Activated CD8-positive, alpha-beta T cell treated with anti-CD3 and anti-CD28 coated beads, Interleukin-2, amount 10 ng/mL, durations not matched to agents 7 days and 5 days (primary cell): ENCODE measurements at places on chromosomes 16 and 17. TPM values are rescaled to one million over a fixed set of nuclear protein-coding genes. Genes with fewer than 3 reads are reported as not detected.

GRCh38 chr16:70769131-70769530 is 31.8 kb downstream of the VAC14 start:
- no peak for DNase-seq

- DNase-seq, result no peak
Measured at GRCh38 chr17:80443916-80444643, 29.1 kb downstream of the ENDOV start.

DNA sequence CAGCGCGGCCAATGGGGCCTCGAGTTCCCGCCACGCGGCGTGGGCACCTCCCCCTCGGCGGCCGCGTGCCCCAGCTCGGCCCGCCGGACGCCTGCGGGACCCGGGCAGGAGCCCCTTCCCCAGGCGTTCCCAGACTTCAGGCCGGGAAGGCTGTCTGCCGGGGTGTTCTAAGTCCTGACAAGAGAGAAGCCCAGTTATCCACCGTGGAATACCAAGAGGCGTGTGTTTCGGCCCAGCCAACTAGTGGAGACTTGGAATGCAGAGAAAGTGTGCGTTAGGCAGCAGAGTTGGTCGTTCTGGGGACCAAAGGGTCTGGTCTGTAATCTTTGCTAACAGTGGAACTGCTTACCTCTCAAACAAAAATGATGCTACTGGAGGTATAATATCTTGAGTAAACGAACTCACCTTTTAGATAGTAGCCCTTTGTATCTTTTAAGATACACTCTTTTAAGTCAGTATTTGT is 251 bp upstream of the HSF5 start:
- no peak for DNase-seq

DNA sequence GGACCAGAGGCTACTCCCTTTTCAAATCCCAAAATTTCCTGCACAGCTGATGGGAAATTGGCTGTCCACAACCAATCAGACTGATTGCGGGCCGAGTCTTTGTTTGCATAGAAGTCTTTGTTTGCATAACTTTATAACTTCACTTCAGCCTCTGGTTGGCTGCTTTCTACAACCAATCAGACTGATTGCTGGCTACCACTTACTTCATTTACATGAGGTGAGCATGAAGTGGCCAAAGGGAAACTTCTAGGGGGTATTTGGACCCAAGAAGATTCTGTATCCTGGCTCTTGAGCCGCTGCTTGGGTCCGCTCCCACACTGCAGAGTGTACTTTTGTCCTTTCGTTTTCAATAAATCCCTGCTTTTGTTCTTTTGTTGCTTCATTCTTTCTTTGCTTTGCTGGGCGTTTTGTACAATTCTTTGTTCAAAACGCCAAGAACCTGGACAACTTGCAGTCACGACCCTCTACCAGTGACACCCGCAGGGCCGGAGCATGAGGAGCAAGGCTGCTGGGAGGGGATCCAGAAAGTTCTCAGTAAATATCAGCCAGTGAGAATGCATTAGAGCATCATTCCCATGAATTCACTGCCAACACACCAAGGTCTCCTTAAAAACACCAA is 67.5 kb downstream of the IQCK start:
- DNase-seq, result no peak

DNA sequence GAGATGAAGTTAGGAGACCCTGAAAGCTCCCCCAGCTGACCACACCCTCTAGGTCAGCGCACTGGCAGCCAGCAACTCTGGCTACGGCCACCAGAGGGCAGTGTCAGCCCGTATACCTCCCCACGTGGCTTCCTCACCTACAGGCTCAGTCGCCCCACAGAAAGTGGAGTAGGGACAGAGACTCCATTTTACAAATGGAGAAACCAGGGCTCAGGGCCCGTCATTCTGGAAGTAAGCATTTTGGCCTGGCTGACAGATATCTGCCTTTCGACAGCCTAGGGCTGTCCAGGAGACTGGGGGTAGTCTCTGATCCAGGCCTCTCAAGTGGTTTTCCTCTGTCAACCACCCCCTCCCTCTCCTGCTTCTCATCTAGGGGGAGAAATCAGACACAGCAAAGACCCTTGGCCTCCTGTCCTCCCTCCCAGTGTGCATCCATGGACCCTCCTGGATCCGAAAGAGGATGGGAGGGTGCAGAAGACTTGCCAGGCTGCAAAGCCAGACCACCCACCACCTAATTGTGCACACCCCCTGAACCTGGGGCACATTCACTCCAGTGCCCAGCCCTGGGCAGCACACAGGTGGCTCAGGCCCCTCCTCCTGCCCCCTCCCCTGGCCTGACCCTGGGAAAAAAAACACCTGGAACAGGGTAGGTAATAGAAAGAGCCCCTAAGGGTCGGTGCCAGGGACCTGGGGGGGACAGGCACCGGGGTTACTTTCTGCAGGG is 3.8 kb upstream of the HAP1 start:
- peak; percentile 86 for DNase-seq

DNA sequence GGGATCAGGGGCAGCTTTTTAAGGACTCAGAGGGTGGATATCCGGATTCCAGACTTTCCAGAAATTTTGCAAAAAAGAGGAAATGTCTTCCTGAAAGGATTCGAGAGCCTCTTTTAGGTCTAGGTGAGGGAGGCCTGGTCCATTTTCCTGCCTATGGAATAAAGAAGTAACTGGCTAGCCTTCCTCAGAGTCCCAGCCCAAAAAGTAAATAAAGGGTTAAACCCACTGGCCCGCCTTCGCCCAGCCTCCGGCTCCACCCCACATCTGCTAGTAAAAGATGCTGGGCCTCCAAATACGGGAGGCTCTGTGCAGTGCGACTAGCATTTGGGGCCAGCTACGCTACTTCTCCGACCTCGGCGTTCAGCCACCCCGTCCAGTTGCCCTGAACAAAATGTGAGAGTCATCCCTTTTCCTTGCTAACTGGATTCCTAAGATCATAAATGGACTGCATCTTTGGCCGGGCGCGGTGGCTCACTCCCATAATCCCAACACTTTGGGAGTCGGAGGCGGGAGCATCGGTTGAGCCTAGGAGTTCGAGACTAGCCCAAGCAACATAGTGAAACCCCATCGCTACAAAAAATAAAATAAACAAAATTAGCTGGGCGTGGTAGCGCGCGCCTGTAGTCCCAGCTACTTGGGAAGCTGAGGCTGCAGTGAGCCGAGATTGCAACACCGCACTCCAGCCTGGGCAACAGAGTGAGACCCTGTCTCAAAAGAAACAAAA is 824 bp upstream of the MPP2 start:
- DNase-seq, result peak; percentile 58

- no peak for DNase-seq
Measured at GRCh38 chr17:45751466-45751865, 32.7 kb upstream of the CRHR1 start.

- DNase-seq, result no peak
Measured at GRCh38 chr17:14871921-14872320, 393.2 kb downstream of the PMP22 start.

- no peak for DNase-seq
Measured at GRCh38 chr16:84821728-84822689, 2.2 kb downstream of the CRISPLD2 start.

GRCh38 chr17:39950871-39951348 is 11.9 kb upstream of the GSDMA start:
- no peak for DNase-seq

GRCh38 chr17:63549289-63549945 is 860 bp upstream of the DCAF7 start:
- no peak for DNase-seq

DNA sequence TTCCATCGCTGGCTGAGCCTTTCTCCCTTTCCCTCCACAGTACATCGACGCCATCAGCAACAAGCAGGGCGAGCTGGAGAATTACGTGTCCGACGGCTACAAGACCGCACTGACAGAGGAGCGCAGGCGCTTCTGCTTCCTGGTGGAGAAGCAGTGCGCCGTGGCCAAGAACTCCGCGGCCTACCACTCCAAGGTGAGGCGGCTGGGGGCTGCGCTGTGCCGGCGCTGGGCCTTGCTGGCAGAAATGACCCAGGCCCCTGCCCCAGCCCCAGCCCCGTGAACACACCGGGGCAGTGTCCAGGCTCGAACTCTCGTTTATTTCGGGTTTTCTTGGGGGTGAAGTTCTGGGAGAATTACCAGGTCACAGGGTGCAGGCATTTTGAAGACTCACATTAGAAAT is 64.9 kb downstream of the BAIAP2 start:
- DNase-seq, result no peak

GRCh38 chr16:2854700-2855309 is 3.2 kb downstream of the PRSS22 start:
- DNase-seq, result no peak

DNA sequence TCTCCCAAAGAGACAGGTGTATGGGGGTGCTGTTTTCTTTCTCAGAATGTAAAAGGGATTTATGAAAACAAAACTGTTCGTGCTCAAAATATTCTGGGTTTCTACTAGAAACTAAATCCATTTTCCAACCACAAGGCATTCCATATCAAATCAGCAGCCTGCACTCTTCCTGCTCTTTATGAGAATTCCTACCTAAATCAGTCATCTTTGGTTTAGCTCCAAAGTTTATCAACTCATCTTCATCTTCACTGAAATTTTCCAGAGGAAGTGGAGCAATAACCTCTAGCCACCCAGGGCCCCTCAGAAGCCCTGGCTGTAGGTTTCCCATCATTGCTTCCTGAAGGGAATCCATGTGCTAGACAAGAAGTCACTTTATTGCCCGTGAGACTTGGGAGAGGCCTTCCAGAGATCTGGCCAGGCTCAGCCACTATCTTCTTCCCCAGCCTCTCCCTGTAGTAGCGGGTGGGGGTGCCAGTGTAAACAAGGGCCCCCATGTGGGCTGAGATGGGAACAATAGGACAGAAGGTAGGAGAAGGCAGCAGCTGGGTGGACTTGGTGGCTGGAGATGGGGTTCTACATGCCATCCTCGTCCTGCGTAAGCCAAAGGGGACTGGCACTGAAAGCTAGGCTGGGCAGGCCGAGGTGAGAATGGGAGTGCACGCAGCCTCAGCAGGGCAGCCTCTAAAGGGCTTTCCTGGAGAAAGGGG is 22.0 kb upstream of the ALDH3A1 start:
- DNase-seq, result no peak

DNA sequence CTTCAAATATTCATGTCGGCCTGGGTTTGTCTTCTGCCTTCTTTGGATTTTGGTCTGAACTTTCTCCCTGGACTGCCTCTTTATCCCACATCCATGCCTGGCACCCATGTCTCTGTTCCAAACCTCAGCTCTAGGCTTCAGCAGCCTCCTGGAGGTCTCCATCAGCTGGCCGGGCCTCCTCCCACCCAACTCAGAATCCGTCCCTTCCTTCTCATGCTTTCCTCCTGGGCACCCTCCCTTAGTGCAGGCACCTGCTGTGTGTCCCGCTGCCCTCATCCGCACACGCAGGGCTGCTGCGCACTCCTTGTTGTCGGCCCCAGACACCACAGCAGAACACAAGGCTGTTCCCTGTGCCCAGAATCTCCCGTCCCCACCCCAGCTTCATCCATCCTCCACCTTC is 14.0 kb downstream of the LDHD start:
- DNase-seq, result no peak

DNA sequence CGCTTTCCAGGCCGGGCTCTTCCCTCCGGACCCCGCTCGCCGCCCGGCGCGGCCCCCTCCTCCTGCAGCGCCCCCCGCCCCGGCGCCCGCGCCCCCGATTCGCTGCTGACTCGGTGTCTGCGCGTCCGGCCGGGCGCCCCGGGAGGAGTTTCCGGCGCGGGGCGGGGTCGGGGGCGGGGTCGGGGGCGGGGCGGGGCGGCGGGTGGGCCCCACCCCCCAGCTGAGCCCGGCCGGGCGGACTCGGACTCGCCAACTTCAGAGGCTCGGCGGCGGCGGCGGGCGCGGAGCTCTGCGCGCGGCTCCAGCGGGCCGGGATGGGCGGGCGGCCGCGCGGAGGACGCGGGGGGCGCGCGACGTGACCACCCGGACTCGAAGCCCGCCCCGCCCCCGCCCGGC is at the start of gene METRNL:
Gene METRNL (plus strand): TSS at position 258 of the 396 bp plus-strand sequence. CDS start 207 bp downstream, outside the sequence.
- DNase-seq, result peak; percentile 71

- no peak for DNase-seq
Measured at GRCh38 chr17:77644181-77645071, 314.1 kb upstream of the TNRC6C start.

GRCh38 chr16:68973611-68974120 is 130.3 kb downstream of the TANGO6 start:
- DNase-seq, result no peak

DNA sequence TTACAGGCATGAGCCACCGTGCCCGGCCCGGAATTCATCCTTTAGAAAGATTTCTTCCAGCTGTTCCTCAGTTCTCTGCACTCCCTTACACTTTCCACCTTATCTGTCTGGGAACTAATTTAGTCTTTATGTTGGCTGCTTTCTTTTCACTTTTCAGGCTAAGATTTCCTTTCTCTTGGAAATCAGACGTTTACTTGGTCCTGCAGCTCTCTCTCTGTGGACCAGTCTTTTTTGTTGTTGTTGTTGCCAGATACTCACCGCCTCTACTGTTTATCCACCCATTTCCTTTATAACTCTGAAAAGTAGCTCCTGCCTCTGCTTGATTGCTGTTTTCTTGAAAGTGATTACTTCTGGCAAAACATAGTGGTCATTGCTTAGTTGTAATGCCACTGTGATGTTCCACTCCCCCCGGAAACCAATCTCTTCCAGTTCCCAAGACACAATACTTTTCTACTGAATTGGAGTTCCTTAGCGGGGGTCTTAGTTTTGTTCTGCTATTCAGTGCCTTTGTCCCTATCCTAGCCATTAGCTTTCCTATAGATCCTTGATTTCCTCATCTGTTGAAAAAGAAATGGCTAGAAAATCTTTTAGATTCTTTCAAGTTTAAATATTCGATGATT is 6.2 kb downstream of the NF1 start:
- DNase-seq, result no peak

- DNase-seq, result no peak
Measured at GRCh38 chr16:13781575-13782338, 138.2 kb upstream of the ERCC4 start.

- no peak for DNase-seq
Measured at GRCh38 chr17:57080718-57081117, 4.3 kb upstream of the AKAP1 start.

GRCh38 chr16:12570046-12570618 is 233.6 kb downstream of the CPPED1 start:
- no peak for DNase-seq

SMURF2 gene
- total RNA-seq, result 16.4 TPM

SMIM5 gene
- total RNA-seq, result not detected

TNK1 gene
- 2.6 TPM for total RNA-seq

MPP2 gene
- total RNA-seq, result 1.8 TPM

ABR gene
- total RNA-seq, result 143 TPM

LRRC3C gene
- not detected for total RNA-seq

AXIN2 gene
- 4.7 TPM for total RNA-seq

RDM1 gene
- 14.4 TPM for total RNA-seq

HSPB9 gene
- total RNA-seq, result 0.29 TPM

ALOX15B gene
- not detected for total RNA-seq

GRAP gene
- 25.9 TPM for total RNA-seq

KRT14 gene
- not detected for total RNA-seq

TRPV2 gene
- total RNA-seq, result 124 TPM
